CD4-positive, alpha-beta T cell treated with Interleukin-15 for 4 hours (primary cell): ENCODE measurements at places on chromosomes 6 and 20.

- DNase-seq: no peak
These were observed 721.4 kb downstream of the CBLN4 start for GRCh38 chr20:55283889-55284288.

GRCh38 chr6:147216915-147217314, 12.7 kb downstream of the STXBP5 start:
- DNase-seq: no peak

GRCh38 chr6:11021003-11021402, 23.1 kb downstream of the ELOVL2 start:
- no peak for DNase-seq

DNA sequence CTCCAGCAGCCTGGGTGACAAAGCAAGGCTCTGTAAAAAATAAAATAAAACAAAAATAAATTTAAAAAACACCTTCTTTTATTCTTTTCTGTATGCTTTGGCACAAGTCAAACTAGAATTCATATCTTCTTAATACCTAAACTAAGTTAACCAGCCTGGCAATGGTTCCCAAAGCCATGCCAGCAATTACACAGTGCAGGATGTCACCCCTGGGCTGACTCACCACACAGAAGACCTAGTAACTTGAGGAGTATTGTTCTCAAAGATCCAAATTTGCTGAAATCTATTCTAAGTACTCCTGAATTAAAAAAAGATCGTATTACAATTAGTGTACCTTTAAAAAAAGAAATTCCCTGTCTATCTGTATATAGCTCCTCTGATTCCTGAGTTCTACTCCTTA, 162.7 kb upstream of the SGK1 start:
- no peak for DNase-seq

GRCh38 chr6:139308936-139309603, 17.3 kb upstream of the TXLNB start:
- DNase-seq: no peak

DNA sequence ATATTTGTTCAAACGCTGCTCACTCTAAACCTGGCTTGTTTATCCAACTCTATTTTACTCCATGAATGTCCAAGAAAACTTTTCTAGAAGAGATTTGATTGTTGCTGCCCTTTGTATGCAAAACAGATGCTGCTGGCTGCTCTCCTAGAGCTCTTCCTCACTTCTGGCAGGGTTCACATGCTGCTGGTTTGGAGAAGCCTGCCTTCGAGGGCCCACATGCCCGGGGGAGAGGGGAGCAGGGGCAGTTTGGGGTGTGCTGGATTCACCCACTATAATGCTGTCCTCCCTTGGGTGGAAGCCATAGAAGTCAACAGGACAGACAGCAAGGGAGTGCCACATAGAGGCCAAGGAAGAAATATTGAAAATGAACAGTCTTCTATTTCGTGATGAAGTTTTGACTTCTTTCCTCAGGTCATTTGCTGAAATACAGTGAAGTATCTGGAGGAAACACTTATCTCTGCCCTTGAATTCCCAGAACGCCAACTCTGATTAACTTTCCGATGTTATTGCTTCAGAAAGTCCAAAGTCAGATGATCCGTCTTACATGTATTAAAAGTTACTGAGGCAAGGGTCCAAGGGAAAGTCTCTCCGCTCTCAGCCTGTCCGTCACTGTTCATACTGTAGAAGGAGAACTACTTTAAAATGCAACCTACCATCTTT, 32.4 kb downstream of the LY86 start:
- no peak for DNase-seq

- no peak for DNase-seq
These were observed 11.0 kb downstream of the CD24 start for GRCh38 chr6:106963544-106963943.

- no peak for DNase-seq
These were observed 493.1 kb upstream of the FLRT3 start for GRCh38 chr20:14830466-14830865.

DNA sequence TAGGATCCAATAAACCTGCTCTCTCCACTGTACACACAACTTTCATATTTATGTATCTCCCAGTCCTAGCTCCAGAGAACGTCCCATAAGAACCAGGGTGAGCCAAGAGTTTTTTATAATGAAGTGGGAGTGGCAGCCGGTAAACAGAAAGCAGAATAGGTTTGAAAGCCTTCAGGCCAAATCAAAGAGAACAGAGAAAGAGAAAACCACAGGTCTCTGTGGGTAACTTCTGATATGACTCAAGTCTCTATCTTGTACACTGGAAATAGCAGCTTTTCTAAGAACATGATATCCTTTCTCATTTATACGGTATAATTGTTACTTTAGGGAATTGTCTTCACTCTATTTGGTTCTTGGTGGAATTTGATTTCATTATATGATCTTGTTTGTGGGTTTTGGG, 273.6 kb downstream of the PACRG start:
- no peak for DNase-seq

DNA sequence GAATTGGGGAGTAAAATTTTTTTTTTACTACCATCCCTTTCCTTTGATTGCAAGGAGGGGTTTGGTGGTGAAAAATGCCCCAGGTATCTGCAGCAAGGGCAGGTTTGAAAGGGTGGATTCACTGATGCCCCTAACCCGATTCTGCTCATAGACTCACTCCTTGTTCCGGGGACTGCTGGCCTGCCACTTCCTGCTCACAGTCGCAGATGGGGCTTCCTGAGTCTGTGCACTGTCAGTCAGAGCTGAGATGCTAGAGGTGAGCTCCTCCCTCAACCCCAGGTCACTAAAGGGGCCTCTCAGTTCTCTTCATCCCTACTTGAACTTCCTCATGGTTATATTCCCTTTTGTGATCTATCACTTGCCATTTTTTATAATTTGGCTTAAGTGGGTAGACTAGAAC, 357.9 kb downstream of the FARS2 start:
- DNase-seq: peak; percentile 28

DNA sequence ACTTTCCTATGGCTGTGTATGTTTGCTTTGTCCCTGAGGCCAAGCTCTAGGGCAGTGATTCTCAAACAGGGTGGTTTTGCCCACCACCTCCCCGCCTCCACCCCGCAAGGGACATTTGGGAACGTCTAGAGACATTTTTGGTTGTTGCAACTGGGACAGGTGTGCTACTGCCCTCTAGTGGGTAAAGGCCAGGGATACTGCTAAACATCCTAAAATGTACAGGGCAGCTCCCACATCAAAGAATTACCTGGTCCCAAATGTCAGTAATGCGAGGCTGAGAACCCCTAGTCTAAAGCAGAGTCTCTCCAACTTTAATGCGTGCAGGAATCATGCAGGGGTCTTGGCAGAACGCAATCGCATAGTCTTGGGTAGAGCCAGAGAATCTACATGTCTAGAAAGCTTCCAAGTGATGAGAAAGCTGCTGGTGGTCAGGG, 5.1 kb downstream of the KCNS1 start:
- DNase-seq: peak; percentile 72

- DNase-seq: no peak
These were observed 55.2 kb upstream of the CDKAL1 start for GRCh38 chr6:20479060-20479459.
